Activated B cell treated with CpG ODN at 0.5 μM for 24 hours (primary cell): ENCODE measurements at places on chromosomes 6 and 20. TPM values are rescaled to one million over a fixed set of nuclear protein-coding genes. Genes with fewer than 3 reads are reported as not detected.

GRCh38 chr6:104689551-104690205, 170.0 kb downstream of the HACE1 start:
- DNase-seq = no peak

- DNase-seq = no peak
Measured at GRCh38 chr20:24444526-24445190, 24.8 kb upstream of the SYNDIG1 start.

DNA sequence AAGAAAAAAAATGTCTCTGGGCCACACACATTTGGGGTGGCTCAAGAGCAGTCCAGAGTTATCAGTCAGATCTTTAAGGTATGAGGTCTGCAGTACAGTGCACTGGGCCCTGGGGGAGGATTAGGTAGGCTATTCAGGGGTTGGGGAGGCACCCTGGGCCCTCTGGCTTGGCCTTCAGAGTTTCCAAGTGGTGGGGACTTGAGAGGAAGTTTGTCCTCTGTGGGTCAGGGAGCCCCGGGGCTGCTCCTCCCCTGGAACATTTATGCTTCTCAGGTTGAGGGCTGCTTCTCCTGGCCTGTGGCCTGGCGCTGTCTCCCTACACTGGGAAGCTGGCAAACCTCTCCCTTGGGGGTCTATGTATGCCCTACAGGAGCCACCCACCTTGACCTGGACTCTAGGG, 46.0 kb downstream of the PTK7 start:
- no peak for DNase-seq

Gene TREM1
- 0.81 TPM in 1 of 2 replicates, not detected in the other for total RNA-seq

- no peak for DNase-seq
Measured at GRCh38 chr6:137819740-137820139, 47.3 kb upstream of the TNFAIP3 start.

GRCh38 chr6:87261534-87261933, 60.9 kb upstream of the SMIM8 start:
- no peak for DNase-seq

- no peak for DNase-seq
Measured at GRCh38 chr6:134374491-134375219, 56.7 kb upstream of the SGK1 start.

DNA sequence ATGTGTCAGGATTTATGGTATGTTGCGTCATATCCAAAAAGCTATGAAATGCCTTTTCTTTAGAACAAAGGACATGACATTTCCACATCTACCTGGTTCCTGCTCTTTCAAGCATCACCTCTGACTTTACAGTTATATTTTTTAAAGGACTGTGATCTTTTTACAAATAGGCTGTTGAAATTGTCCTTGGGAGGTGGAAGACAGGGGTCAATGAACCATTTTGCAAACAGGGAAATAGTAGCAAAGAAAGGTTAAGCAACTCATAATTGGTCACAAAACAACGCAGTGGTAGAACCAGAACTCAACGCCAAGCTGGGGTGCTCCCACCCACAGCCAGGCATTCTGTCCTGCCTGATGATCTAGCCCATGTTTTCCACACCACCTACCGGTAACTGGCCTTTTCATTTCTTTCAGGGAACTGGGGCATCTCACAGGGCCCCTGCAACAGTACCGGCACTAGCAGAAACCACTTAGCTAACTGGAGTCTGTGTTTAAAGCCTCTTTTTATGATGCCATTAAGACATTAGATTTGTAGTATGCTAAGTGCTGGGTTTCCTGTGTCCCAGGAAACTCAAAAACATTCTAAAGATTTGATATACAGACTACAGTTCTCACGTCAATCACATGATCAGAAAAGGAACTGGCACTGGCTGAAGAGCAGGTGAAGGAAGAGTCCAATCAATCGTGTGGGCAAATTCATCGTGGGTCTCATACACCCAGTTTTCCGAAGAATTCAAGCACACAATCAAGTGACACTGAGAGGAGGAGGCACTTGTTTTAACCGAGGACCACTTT, 13.9 kb downstream of the ZNF217 start:
- no peak for DNase-seq

Gene CPXM1
- 8.5 and 9.8 TPM in 2 replicates for total RNA-seq

GRCh38 chr20:17651760-17652388, 30.2 kb downstream of the RRBP1 start:
- DNase-seq = no peak

- DNase-seq = no peak
Measured at GRCh38 chr20:59939879-59940128, 301 bp downstream of the PPP1R3D start.

DNA sequence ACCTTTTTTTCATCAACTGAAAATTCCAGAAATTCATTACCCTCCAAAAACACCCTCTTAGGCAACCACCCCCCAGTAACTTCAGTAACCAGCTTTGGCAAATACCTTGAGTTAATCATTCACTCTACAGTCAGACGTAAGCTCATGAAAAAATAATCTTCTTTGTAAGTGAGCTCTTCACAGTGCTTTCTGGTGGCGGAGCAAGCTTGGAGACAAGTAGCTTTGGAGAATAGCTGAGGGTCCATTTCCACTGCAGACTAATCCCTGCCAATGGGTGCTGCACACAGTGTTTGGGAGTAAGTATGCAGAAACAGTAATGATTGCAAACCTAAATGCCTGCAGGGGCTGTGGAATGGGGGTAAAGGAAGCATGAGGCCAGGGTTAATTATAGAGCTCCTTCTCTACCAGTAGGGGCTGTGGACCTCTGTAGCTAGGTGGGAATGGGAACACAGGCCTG, 56.8 kb upstream of the HINT3 start:
- DNase-seq = no peak

DNA sequence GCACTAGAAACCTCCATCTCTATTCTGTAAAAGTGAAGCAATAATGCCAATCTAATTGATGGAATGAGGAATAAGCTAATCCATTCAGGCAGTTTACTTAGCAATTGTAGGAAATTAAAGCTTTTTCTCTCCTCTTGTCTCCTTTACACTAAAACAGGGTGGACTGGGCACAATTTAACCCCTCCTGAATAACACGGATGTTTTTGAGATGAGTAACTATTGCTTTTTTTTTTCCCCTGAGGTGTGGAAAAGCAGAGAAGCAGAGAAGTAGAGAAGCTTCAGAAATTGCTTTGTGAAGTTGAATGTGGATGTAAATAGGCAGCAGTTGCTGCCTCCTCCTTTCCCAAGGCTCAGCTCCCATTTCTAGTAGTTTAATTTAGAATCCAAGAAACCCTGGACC, 40.0 kb upstream of the GCNT2 start:
- no peak for DNase-seq

GRCh38 chr6:44661221-44662008, 273.9 kb downstream of the CDC5L start:
- no peak for DNase-seq

GRCh38 chr6:28980852-28981430, 24.2 kb downstream of the ZNF311 start:
- DNase-seq = no peak

Gene LY6G5C
- total RNA-seq = 0.29 and 0.73 TPM in 2 replicates

Gene DXO
- 23.7 and 29.4 TPM in 2 replicates for total RNA-seq

Gene C20orf202
- total RNA-seq = not detected in 2 replicates
